Activated CD4-positive, alpha-beta memory T cell treated with anti-CD3 and anti-CD28 coated beads, Interleukin-2, amount 10 ng/mL, durations not matched to agents 7 days and 5 days (primary cell): ENCODE measurements at places on chromosomes 6 and 20. TPM values are rescaled to one million over a fixed set of nuclear protein-coding genes. Genes with fewer than 3 reads are reported as not detected.

GRCh38 chr6:53441035-53441493 lies 92.3 kb upstream of the ELOVL5 start:
- peaks cover 4% of the 10 kb centered on the region for H3K27me3 ChIP-seq
- H3K36me3 ChIP-seq = no peaks in the 10 kb centered on the region
- H3K4me1 ChIP-seq = peaks cover 20% of the 10 kb centered on the region
- no peak for DNase-seq

GRCh38 chr20:15917283-15917682 lies 656.0 kb downstream of the KIF16B start:
- H3K27ac ChIP-seq = no peak overlapping the region
- no peaks in the 10 kb centered on the region for H3K4me1 ChIP-seq
- H3K27me3 ChIP-seq = no peaks in the 10 kb centered on the region
- no peak for DNase-seq

DNA sequence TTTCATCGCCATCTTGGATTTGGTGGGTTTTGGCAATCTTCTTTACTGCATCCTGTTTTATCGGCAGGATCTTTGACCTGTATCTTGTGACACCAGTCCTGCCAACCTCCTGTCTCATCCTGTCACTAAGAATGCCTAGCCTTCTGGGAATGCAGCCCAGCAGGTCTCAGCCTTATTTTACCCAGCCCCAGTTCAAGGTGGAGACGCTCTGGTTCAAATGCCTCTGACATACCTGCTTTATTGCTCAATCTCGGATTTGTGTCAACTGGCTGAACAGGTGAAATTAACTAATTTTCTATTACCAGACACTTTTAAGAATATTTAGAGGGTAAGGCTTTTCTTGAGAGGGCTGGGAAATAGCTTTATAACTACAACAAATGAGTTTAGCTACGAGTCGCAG lies 102.5 kb downstream of the SASH1 start:
- H3K4me3 ChIP-seq = no peak overlapping the region
- peaks cover 25% of the 10 kb centered on the region for H3K27me3 ChIP-seq
- no peak overlapping the region for H3K27ac ChIP-seq
- no peak for DNase-seq

DNA sequence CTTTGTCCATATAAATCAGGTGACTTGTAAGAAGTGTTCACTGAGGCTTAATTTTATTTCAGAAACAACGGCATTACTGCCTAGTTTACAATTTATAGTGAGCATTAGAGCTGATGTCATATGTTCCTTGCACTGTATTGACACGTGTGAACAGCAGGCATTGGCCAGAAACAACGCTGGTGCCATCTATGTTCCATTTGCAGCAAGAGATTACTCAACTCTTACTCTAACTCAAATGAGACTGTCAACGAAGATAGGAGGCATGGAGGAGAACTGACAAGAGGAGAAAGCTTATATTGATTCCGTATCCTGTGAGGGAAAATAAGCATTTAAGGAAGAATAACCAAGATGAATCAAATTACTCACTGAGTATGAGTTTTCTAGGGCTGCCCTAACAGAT lies 48.4 kb downstream of the MTFR2 start:
- H3K4me1 ChIP-seq = no peaks in the 10 kb centered on the region
- peaks cover 6% of the 10 kb centered on the region for H3K27me3 ChIP-seq
- H3K27ac ChIP-seq = no peak overlapping the region

DNA sequence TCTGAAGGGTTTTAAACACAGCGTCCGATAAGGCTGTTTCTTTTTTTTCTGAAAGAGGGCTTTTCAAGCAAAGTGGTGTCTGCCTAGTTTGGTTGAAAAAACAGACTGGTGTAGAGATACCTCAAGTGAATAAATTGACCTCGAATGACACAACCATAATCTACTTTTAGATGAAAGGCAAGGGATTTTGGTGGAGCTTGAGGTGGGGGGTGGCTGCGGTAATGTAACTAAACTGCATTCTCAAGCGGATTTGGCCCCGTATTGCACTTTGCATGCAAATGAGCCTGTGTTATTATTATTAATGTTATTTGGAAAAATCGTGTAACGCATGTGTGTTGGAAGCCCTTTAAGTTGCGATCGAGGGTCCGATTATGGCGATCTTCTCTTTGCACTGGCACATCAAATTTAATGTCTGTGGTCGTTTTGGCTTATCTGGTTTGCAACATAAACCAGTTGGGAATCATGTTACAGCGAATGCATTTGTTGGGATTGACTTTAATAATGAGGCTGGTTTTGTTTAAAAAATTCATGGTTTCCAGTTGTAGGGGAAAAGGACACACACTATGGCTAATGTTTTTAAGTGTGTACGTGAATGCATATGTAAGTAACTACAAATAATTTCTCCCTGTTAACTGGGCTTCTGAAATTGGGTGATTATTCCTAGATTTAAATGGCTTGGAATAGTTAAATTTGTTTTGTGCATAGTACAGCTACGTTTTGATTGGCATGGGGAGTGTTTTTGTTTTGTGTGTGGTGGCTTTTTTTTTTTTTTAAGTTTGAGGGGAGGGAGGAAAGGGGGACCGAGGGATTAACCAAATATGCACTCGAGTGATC lies 1.0 kb downstream of the JARID2 start:
- peaks cover 34% of the 10 kb centered on the region for H3K4me1 ChIP-seq
- no peaks in the 10 kb centered on the region for H3K27me3 ChIP-seq
- H3K27ac ChIP-seq = peak overlapping the region; percentile 96
- H3K4me3 ChIP-seq = peak overlapping the region; percentile 98
- DNase-seq = peak; percentile 43

DNA sequence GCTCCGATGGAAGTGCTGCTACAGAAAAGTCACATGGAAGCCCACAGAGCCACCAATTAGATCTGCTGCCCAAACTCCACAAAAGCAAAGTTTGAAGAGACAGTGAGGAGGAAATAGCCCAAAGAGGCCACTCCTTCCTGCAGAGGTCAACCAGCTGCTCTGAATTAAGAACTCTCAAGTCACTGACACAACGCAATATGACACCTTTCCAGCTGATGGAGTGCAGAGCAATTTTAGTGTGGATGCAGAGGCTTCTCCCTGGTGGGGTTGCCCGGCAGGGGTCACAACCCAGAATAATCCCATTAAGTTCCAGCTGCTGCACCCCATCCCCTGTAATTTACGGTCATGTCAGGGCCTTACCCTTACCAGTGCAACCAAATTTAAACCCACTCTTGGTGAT lies 361.9 kb upstream of the JARID2 start:
- peaks cover under 1% of the 10 kb centered on the region for H3K4me1 ChIP-seq
- peaks cover under 1% of the 10 kb centered on the region for H3K36me3 ChIP-seq
- no peak overlapping the region for H3K27ac ChIP-seq
- H3K27me3 ChIP-seq = no peaks in the 10 kb centered on the region

DNA sequence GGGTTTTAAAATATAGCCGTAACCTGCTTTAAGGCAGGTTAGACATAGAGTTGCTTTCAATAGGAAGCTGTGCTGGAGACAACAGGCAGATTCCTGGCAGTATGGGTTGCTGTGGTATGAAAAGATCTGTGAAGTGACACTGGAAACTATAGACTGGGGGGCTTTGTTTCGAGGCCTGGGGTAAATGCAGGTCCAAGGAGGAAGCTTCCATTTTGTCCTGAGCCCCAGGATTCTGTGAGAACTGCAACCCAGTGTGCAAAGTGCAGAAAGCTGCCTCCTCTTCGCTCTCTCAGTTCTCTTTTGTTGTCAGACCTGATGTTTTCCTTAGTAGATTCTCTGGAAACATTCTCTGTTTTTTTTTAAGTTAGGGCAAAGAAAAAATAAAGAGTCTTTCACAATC lies 86.9 kb downstream of the LYRM4 start:
- no peaks in the 10 kb centered on the region for H3K36me3 ChIP-seq
- H3K4me1 ChIP-seq = peaks cover 48% of the 10 kb centered on the region
- H3K27ac ChIP-seq = peak overlapping the region; percentile 89
- peak overlapping the region; percentile 57 for H3K4me3 ChIP-seq
- no peaks in the 10 kb centered on the region for H3K27me3 ChIP-seq

- H3K4me1 ChIP-seq = peaks cover 46% of the 10 kb centered on the region
- H3K4me3 ChIP-seq = peak within 1 kb of the TSS; percentile 92
- no peaks in the 10 kb centered on the region for H3K27me3 ChIP-seq
- peak within 1 kb of the TSS; percentile 98 for H3K27ac ChIP-seq
Observed at GRCh38 chr6:130222775-130223174, at the start of gene SAMD3. SAMD3 (minus strand) TSS chr6:130222951; CDS start chr6:130215273, 7,678 bp downstream.

DNA sequence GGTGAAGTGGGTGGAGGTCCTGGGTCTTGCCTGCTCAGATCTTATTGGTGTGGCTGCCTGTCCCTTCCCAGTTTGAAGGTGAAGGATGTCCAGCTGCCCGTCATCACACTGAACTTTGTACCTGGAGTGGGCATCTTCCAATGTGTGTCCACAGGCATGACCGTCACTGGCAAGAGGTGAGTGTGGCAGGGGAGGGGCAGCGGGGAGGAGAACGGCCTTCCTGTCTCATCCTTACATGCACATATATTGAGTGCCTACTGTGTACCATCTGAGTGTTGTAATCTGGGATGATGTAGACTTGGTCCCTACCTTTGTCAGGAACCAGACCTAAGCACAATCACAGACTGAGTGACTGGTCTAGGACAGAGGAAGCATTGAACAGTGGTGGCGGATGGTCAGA lies 2.7 kb downstream of the BPIFB6 start:
- H3K27me3 ChIP-seq = no peaks in the 10 kb centered on the region
- H3K4me3 ChIP-seq = no peak overlapping the region
- no peak for DNase-seq
- no peak overlapping the region for H3K27ac ChIP-seq

DNA sequence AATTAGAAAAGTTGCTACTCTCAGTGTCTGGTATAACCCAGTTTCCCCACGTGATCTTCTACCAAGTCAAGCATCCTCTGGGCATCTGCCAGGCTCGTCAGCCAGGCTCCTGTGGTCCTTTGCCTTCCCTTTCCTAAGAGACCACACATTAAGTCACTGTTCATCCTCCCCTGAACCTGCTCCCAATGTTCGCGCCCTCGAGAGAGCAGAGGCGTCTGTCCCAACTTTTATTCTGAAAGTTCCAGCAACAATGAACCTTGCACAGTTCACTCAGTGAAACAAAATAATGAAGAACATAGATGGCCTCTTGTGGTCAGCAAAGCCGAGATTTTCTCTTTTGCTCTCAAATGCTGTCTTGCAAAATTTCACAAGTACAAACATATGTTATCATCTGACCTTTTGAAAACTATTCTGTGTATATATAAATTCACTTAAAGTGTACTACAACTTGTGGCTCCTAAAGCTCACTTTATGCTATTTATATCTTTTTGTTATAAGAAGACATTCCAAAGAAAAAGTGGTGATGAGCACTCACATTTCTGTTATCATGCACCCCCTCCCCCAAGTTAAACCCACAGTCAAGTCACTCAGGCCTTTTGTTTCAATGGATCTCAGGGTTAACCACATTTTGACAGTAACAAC lies 39.2 kb upstream of the NHSL1 start:
- DNase-seq = no peak
- no peak overlapping the region for H3K4me3 ChIP-seq
- no peaks in the 10 kb centered on the region for H3K36me3 ChIP-seq
- H3K27me3 ChIP-seq = peaks cover 33% of the 10 kb centered on the region

- H3K27ac ChIP-seq = no peak overlapping the region
- no peaks in the 10 kb centered on the region for H3K27me3 ChIP-seq
- no peak overlapping the region for H3K4me3 ChIP-seq
- peaks cover 3% of the 10 kb centered on the region for H3K4me1 ChIP-seq
- peaks cover 3% of the 10 kb centered on the region for H3K36me3 ChIP-seq
Observed at GRCh38 chr6:88722686-88723085, 240.7 kb downstream of the RNGTT start.

GRCh38 chr6:118718903-118719302 lies 67.5 kb upstream of the CEP85L start:
- H3K4me3 ChIP-seq = no peak overlapping the region
- no peak overlapping the region for H3K27ac ChIP-seq
- no peak for DNase-seq

- H3K4me3 ChIP-seq = no peak overlapping the region
- H3K4me1 ChIP-seq = no peaks in the 10 kb centered on the region
- H3K27me3 ChIP-seq = no peaks in the 10 kb centered on the region
- no peak for DNase-seq
Observed at GRCh38 chr6:130389142-130389541, 23.3 kb downstream of the TMEM200A start.

GRCh38 chr6:3566812-3567211 lies 110.0 kb upstream of the SLC22A23 start:
- no peaks in the 10 kb centered on the region for H3K36me3 ChIP-seq
- no peak overlapping the region for H3K4me3 ChIP-seq

DNA sequence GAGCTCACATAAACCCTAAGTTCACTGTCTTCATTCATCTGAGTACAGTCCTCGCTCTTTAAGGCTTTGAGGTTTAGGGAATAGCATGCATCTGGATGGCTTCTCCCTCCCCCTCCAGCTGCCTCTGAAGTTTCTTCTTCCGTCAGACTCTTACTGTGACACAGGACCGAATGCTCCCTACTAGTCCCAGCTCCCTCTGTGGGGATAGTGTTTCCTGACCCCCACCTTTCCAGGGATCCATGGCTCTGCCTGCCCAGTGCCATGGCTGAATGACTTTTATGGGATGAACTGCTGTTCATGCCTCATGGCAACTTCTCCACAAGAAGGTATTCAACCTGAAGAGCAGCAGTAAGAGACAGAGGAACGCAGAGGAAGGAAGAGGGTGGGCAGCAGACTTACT lies 79.8 kb upstream of the EMILIN3 start:
- H3K27ac ChIP-seq = no peak overlapping the region
- peaks cover 3% of the 10 kb centered on the region for H3K4me1 ChIP-seq
- no peak for DNase-seq
- no peaks in the 10 kb centered on the region for H3K27me3 ChIP-seq
- H3K4me3 ChIP-seq = no peak overlapping the region

GRCh38 chr6:28251661-28252008 lies 434 bp downstream of the ZKSCAN4 start:
- H3K27ac ChIP-seq = peak overlapping the region; percentile 78
- peak; percentile 48 for DNase-seq
- H3K36me3 ChIP-seq = peaks cover 21% of the 10 kb centered on the region
- peak overlapping the region; percentile 98 for H3K4me3 ChIP-seq

DNA sequence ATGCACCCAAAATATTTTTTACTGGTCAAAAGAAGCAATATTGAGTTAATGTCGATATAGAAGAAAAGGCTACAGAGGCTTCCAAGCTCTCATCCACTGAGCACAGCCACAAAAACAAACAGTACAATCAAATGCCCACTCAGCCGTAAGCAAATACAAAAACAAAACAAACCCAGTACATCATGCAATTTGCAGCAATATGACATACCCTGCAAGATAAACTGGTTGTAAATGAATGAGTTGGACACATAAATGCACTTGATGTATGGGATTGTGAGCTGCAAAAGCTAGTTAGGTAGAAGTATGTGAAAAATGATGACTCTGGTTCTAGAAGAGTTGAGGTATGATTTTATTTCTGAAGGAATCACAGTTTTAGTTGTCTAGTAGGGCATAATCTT lies 83.9 kb downstream of the SESN1 start:
- H3K36me3 ChIP-seq = peaks cover 9% of the 10 kb centered on the region
- peaks cover 8% of the 10 kb centered on the region for H3K27me3 ChIP-seq
- H3K4me3 ChIP-seq = no peak overlapping the region
- H3K27ac ChIP-seq = no peak overlapping the region
- DNase-seq = no peak

- H3K4me3 ChIP-seq = no peak overlapping the region
- no peaks in the 10 kb centered on the region for H3K4me1 ChIP-seq
- no peaks in the 10 kb centered on the region for H3K27me3 ChIP-seq
- no peak overlapping the region for H3K27ac ChIP-seq
- no peaks in the 10 kb centered on the region for H3K36me3 ChIP-seq
Observed at GRCh38 chr20:11952639-11953038, 34.9 kb downstream of the BTBD3 start.

The NRN1 gene
- 4.1 TPM for total RNA-seq

The OPRM1 gene
- not detected for total RNA-seq

The TTK gene
- 34.4 TPM for total RNA-seq

The ARFGEF3 gene
- total RNA-seq = 0.50 TPM

The DSP gene
- total RNA-seq = 0.15 TPM

The KCNK17 gene
- total RNA-seq = not detected

The EYS gene
- total RNA-seq = not detected
